Kidney capillary endothelial cell (primary cell): ENCODE measurements at places on chromosomes 11 and 22.
A peak's percentile ranks its signal among the peaks of the same experiment; 100 is the strongest.

DNA sequence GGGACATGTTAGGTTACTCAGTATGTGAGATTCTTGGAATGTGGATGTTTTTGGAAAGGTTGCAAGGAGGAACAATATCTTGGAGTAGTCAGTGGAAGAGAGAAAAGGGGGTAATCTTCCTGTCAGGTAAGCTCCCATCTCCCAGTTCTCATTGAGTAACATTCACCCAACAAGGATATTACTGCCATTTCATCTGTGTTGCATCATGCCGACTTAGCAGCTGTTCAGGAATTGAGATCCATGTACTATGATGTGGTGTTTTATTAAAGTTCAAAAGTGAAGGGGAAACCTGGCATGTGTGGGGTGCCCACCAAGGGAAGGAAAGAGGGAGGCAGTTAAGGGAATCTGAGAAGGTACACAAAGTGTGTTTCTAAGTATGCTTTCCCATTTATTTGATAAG lies 58.4 kb upstream of the RASSF10 start:
- DNase-seq = no peak

- peak; percentile 14 for DNase-seq
Observed at GRCh38 chr11:18322818-18323570, 627 bp downstream of the GTF2H1 start.

DNA sequence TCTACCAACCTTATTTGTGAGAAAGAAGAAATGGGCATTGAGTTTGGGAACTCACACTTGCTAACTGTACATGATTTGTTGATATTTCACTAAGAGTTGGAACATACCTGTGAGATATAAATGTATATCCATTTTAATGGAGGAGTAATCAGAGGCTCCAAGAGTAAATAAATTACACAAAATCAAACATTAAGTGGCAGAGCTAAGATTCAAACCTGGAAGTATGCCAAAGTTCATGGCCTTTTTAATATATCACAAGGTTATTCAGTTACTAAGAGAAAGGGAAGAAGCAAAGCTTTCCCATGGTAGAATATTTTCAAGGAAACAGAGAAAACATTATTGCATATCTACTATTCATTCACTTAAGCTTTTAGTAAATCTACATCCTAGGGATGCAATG lies 1641.1 kb downstream of the FAM181B start:
- no peak for DNase-seq

GRCh38 chr11:64451856-64452255 lies 92.9 kb downstream of the RPS6KA4 start:
- no peak for DNase-seq

DNA sequence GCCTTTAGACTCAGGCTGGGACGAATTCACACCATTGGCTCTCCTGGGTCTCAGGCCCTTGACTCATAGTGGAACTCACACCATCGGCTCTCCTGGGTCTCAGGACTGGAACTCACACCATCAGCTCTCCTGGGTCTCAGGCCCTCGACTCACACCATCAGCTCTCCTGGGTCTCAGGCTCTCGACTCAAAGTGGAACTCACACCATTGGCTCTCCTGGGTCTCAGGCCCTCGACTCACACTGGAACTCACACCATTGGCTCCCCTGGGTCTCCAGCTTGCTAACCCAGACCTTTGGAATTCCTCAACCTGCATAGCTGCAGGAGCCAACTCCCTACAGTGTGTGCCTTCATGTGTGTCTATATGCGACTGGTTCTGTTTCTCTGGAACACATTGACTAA lies 56.7 kb downstream of the SHISAL1 start:
- DNase-seq = no peak

GRCh38 chr22:18115906-18116371 lies 5.3 kb downstream of the TUBA8 start:
- DNase-seq = no peak
